Activated CD4-positive, alpha-beta memory T cell treated with anti-CD3 and anti-CD28 coated beads, Interleukin-2, amount 10 ng/mL, durations not matched to agents 7 days and 5 days (primary cell): ENCODE measurements at places on chromosomes 16 and 17.

- no peak for DNase-seq
- no peak overlapping the region for H3K27ac ChIP-seq
- H3K4me3 ChIP-seq, result no peak overlapping the region
- H3K4me1 ChIP-seq, result peaks cover 18% of the 10 kb centered on the region
- no peaks in the 10 kb centered on the region for H3K27me3 ChIP-seq
Measured at GRCh38 chr16:67116388-67117311, 6.9 kb downstream of the PHAF1 start.

DNA sequence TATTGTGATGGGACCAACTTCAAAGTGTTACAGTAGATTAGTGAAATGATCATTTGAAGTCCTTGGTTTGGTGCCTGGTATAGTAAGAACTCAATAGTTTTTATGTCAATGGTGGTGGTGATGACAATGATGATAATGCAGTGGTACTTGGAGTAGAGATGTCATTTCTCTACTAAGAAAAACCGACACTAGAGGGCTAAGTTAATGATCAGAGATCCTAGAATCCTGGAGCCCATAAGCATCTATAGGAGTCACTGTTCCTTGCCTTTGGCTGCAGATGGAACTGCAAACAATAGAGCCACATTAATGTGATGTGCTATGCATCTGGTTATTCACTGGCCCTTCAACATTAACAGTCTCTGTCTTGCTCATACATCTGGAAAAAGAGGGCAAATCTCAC lies 103.8 kb downstream of the ANKFN1 start:
- no peaks in the 10 kb centered on the region for H3K4me1 ChIP-seq
- DNase-seq, result no peak
- no peaks in the 10 kb centered on the region for H3K27me3 ChIP-seq
- H3K36me3 ChIP-seq, result no peaks in the 10 kb centered on the region
- no peak overlapping the region for H3K27ac ChIP-seq
- no peak overlapping the region for H3K4me3 ChIP-seq

- no peaks in the 10 kb centered on the region for H3K27me3 ChIP-seq
- peak overlapping the region; percentile 52 for H3K4me3 ChIP-seq
- peaks cover 86% of the 10 kb centered on the region for H3K4me1 ChIP-seq
- peak overlapping the region; percentile 92 for H3K27ac ChIP-seq
- DNase-seq, result no peak
Measured at GRCh38 chr17:7580604-7581575, 1.5 kb downstream of the CD68 start.

DNA sequence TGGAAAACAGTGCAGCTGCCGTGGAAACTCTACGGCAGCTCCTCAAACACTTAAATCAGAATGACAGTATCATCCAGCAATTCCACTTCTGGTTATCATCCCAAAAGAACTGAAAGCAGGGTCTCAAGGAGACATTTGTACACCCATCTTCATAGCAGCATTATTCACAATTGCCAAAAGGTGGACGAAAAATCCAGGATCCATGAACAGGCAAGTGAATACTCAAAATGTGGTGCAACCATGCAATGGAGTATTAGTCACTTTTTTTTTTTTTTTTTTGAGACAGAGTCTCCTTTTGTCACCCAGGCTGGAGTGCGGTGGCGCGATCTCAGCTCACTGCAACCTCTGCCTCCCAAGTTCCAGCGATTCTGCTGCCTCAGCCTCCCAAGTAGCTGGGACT lies 10.6 kb upstream of the AATK start:
- H3K27ac ChIP-seq, result no peak overlapping the region
- no peaks in the 10 kb centered on the region for H3K36me3 ChIP-seq
- H3K27me3 ChIP-seq, result peaks cover 8% of the 10 kb centered on the region
- H3K4me1 ChIP-seq, result no peaks in the 10 kb centered on the region

- H3K36me3 ChIP-seq, result peaks cover 61% of the 10 kb centered on the region
- peaks cover 2% of the 10 kb centered on the region for H3K27me3 ChIP-seq
- H3K27ac ChIP-seq, result peak overlapping the region; percentile 100
- peaks cover 50% of the 10 kb centered on the region for H3K4me1 ChIP-seq
Measured at GRCh38 chr17:58332778-58333735, 4.5 kb upstream of the TSPOAP1 start.

DNA sequence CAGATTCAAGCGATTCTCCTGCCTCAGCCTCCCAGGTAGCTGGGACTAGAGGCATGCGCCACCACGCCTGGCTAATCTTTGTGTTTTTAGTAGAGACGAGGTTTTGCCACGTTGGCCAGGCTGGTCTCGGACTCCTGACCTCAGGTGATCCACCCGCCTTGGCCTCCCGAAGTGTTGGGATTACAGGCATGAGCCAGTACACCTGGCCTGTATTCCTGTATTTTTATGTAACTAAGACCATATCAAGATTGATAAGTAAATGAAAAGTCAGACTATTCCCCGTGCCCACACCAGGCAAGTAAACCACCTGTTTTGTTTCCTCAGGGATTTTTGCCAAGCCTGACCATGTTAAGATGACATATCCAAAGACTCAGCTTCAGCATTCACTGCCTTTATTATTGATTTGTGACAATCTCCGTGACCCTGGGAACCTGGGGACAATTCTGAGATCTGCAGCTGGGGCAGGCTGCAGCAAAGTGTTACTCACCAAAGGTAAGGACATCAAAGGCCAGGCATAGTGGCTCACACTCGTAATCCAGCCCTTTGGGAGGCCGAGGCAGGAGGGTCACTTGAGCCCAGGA lies 5.6 kb downstream of the MRM3 start:
- no peak overlapping the region for H3K27ac ChIP-seq
- DNase-seq, result no peak
- H3K36me3 ChIP-seq, result peaks cover 39% of the 10 kb centered on the region
- H3K27me3 ChIP-seq, result no peaks in the 10 kb centered on the region
- H3K4me3 ChIP-seq, result no peak overlapping the region
